ENCODE measurements at places on chromosomes 3 and 15. TPM values are rescaled to one million over a fixed set of nuclear protein-coding genes. Genes with fewer than 3 reads are reported as not detected.

STRC gene
- total RNA-seq: under 0.01 TPM

SIAH2 gene
- 22.8 TPM for total RNA-seq

CPEB1 gene
- 2.0 TPM for total RNA-seq

RPP14 gene
- 18.8 TPM for total RNA-seq

SERPINI2 gene
- total RNA-seq: 0.41 TPM

COL8A1 gene
- total RNA-seq: 1.6 TPM

GXYLT2 gene
- total RNA-seq: 2.4 TPM

SLC38A3 gene
- 2.0 TPM for total RNA-seq

P2RY13 gene
- total RNA-seq: 1.6 TPM

ITIH1 gene
- total RNA-seq: not detected

LIPH gene
- not detected for total RNA-seq

TEX55 gene
- total RNA-seq: not detected

CNTN4 gene
- 134 TPM for total RNA-seq

RLBP1 gene
- 3.3 TPM for total RNA-seq

MRPL46 gene
- 15.1 TPM for total RNA-seq

DOCK3 gene
- total RNA-seq: 39.9 TPM

ALCAM gene
- 150 TPM for total RNA-seq

CASR gene
- total RNA-seq: not detected

SLC22A13 gene
- total RNA-seq: under 0.01 TPM

OR5H2 gene
- total RNA-seq: not detected

PLA2G4D gene
- under 0.01 TPM for total RNA-seq

LSAMP gene
- 59.9 TPM for total RNA-seq

CCDC39 gene
- 0.82 TPM for total RNA-seq

MAGEL2 gene
- 2.4 TPM for total RNA-seq

MYH15 gene
- total RNA-seq: 0.41 TPM

PRSS50 gene
- not detected for total RNA-seq

CILP gene
- total RNA-seq: 0.41 TPM

WDR93 gene
- total RNA-seq: 0.41 TPM

CLSTN2 gene
- 11.8 TPM for total RNA-seq

MESP2 gene
- total RNA-seq: not detected

C3orf85 gene
- not detected for total RNA-seq

CAND2 gene
- total RNA-seq: 11.4 TPM

CCDC33 gene
- total RNA-seq: 0.41 TPM

MFAP1 gene
- 27.3 TPM for total RNA-seq

EEF1AKMT4 gene
- 0.82 TPM for total RNA-seq

IFT122 gene
- 30.2 TPM for total RNA-seq

PPP1R14D gene
- total RNA-seq: not detected
